ENCODE measurements at places on chromosomes 1 and 21.

- no peak for DNase-seq
Measured at GRCh38 chr1:64594446-64594845, 124.5 kb downstream of the CACHD1 start.

GRCh38 chr1:30419831-30420230, 303.6 kb downstream of the MATN1 start:
- no peak for DNase-seq

DNA sequence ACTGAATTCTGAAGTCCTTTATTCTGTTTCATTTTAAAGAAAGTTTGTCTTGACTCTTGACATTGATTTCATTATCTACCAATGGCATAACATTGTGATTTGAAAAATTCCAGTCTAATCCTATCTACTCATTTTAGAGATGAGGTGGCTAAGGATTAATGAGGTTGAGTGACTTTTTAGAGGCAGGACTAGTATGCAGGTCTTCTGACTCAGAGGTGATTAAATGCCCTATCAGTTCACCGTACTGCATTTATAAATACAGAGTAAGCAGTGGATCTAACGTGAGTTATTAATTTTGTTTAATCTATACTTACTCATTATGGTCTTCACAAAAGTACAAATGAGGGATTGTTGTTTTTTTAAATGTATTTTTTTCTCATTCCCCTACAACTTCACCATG, 277.6 kb downstream of the PTBP2 start:
- no peak for DNase-seq

GRCh38 chr1:94522304-94522703, 19.3 kb downstream of the F3 start:
- DNase-seq, result no peak

DNA sequence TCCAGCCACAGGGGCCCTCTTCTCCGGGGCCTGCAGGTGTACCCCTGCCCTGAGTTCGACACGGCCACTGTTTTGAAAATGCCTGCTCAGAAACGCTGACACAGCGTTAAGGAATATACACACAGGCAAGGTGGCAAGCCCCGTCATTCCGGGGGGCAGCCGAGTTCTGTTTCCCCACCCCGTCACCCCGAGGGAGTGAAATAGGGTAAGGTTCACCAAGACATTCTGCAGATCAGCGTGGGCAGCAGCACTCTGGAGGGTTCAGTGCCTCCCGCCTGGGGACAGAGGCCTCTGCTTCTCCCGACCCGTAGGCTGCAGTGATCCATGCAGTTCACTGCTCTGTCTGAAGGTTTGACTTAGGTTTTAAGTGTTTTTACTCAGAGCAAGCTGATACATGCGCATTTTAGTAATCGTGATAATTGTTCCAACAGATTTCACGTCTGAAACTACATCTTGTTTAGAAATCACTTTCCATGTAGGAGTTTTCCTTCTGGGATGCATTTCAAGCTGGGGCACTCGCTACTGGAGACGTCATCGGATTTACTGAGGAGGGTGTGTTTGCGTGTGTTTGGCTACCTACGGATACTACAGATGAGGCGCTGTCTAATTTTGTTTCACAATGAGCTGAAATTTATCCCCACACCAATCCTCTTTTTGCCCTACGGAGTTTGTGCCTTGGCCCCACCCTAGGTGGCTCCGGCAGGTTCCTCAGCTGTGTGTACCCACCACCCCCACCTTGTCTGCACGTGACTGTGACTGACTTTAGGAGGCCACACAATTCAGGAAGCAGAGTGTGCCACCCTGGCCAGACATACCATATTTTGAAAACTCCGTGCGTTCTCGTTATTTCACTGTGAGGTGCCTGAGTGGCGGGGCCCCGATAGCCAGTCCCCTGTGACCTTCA, 63.5 kb downstream of the AGPAT3 start:
- DNase-seq, result no peak

DNA sequence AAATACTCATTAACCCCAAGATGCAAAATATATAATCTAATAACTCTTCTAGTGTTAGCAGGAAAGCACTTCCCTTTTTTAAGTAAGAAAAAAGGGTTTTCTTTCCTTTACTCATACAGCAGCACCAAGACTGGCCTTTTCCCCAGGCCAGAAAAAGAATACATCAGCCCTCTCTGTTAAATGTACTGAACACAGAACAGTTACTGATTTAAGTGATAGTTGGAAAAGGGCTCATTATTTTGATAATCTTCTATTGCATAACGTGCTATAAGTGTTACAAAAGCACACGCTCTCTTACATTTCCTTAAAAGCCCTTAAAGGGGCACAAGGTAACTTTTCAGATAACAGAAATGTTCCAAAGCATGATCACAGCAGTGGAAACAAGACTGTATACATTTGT, 142.9 kb downstream of the TIAM1 start:
- DNase-seq, result no peak

GRCh38 chr1:233599542-233600073, 14.3 kb upstream of the KCNK1 start:
- DNase-seq, result no peak

DNA sequence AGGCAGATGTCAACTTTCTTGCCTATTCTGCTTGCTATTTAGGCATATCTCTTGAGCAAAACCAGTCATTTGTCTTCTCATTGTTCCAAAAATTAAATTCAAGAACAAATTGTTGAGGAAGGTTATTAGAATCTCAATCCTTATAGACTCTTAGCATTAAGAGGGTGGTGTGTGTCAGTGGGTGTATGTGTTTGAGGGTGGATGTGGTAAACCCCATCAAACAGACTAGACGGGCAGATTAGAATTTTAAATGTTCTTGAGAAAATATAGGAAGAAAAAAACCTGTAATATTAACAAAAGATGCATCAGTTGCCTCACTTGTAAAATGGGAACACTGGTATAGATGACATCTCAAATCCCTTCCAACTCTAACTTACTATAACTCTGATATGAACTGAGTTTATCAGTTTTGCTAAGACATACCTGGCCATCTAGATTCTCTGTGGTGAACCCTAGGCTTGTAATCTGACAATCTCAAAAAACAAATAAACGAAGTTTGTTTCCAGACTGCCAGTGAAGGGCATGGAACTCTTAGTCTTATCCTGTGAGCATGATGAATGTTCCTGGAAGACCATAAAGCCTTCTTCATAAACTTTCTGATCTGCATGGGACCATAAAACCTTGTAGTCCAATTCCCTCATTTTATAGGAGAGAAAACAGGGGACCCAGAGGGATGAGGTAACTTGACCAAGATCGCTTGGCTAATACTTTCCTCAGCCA, 176.3 kb upstream of the SGIP1 start:
- DNase-seq, result no peak

GRCh38 chr1:11054181-11054580, 5.6 kb downstream of the SRM start:
- DNase-seq, result no peak

- DNase-seq, result no peak
Measured at GRCh38 chr1:10057796-10058195, 25.0 kb downstream of the UBE4B start.

GRCh38 chr21:34830386-34831170, 161.8 kb downstream of the CLIC6 start:
- DNase-seq, result no peak

GRCh38 chr1:23865543-23865930, 2.6 kb downstream of the FUCA1 start:
- DNase-seq, result no peak

DNA sequence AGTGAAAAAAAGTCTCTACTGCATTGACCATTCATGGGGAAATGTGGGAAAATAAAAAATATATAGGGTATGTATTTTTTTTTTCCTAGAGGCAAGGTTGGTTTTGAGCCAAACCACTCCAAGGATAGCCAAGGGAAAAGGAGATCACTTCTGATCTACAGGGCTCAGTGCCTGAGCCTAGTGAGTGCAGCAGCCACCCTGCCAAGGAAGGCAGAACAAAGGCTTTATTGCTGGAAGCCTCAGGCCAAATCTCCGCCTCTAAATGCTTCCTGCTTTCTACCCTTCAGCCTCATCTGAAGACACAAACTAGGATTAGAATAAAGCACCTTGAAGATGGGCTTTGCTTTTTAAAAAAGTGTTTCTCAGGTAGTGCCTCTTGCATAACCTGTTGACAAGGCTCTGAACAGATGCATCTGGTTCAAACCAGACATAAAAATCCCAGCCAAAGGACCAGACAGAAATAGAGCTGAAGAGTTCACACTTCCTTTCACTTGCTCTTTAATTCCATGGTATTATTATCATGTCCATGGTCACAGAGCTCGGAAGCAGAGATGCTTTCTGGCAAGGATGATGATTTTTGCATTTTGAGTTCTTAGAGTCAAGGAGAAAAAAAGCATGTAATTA, 10.5 kb downstream of the C1orf115 start:
- DNase-seq, result no peak

DNA sequence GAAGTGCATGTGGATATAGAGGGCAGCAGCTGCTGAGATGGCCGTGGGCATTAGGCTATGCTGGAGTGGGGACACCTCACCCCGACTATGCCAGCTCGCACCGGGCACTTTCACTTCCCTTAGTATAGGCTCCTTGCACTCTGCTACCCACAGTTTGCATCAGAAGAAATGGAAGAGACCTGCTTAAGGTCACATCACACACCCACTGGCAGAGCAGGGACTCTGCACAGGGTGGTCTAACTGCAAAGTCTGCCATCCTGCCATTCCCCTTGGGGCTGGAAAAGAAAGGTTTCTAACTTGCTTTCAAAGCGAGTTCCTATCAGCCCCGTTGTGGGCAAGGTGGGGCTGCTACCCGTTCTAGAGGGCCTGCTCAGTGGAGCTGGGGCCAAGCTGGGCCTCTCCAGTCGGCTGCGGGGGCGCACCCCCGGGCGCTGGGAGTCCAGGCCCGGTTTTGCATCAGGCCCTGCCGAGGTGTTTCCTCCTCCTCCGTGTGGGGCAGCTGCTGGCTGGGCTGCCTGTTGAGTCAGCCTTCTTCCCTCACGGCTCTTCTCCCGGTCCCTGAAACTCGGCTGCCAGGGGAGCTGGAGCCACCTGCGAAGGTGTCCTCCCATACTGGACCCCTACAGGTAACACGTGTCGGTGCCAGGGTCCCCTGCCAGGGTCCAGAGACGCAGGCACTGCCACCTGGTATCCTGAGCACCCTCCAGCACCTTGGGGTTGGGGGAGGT, at the start of gene SYTL1:
Gene SYTL1 (plus strand): TSS at position 498 of the 728 bp plus-strand sequence. CDS start 3,313 bp downstream, outside the sequence.
- peak; percentile 42 for DNase-seq

DNA sequence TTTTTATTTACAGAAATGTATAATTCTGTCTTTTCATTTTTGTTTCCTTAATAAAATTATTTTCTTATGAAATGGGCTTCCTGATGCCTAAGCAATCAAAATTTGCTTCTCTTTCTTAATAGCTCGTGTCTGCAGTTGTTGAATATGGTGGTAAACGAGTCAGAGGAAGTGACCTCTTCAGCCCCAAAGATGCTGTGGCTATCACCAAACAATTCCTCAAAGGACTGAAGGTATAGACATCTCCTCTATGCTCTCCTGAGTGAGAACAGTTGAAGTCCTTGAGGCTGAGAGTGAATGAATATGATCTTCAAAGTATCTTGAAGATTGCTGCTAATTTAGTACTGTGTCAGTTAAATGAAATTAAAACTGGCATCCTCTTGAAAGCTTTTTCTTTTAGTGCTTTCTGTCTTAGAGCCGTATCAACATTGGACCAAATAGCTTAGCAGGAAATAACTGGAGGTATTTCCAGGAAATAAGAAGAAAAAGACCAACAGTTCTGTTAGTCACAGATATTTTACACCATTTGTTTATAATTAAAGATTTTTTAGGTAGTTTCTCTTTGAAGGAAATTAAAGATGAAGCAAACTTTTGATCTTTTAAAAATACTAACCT, 24.7 kb downstream of the VPS45 start:
- no peak for DNase-seq

DNA sequence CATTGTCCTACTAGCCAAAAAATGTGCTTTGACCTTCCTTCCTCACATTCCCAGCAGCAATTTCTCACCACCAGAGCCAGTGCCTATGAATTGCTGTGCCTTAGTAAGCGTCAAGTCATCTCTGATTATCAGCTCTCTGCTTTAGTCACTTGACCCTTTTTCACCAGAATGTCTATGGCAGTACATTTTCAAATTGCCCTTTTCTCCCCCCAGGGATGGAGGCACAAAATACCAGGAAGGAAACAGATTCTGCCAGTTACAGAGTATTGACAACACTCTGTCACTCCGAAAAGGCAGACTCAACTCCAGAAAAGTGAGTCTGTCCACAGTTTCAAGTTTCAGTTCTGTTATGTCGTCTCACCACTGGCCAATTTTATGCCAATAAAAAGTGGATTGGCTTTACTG, 167.4 kb downstream of the TNFSF18 start:
- no peak for DNase-seq

DNA sequence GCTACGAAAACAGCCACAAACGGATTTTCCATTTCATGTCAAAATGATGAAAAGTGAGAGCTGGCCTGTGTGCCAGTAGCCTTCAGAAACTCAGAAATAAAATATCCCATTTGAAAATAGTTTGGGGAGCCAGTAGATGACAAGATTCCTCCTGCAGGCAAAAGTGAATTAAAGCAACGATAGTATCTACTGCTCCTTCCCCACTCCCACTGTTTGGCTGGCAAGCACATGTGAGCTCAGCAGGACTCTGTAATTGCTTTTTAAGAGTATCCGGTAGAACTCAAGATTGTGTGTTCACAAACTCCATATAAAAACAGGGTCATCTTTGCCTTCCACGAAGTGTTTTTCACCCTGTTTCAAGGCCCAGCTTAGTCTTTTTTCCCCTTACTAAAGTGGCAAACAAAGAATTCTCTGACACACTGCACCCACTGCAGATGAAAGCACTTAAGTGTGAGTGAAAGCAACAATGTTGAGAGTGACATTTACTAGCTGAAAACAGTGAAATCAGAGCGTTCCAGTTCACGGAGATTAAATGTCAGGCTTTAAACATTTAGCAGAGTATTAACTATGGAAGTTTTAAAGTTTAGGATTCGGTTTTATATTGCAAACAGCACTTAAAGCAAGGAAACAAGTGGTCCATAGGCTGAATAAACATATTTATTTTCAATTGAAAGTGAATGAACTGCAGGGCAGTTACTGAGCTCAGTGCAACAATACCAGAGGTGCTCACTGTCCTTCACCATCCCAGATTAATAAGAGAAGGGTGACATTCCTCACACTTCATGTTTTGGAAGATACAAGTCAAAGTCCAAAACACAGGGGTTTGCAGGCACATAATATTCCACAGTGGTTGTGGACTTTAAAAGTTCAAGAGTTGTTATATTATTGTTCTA, 70.0 kb downstream of the ALG14 start:
- no peak for DNase-seq

- no peak for DNase-seq
Measured at GRCh38 chr1:243712941-243713340, 137.1 kb downstream of the AKT3 start.

DNA sequence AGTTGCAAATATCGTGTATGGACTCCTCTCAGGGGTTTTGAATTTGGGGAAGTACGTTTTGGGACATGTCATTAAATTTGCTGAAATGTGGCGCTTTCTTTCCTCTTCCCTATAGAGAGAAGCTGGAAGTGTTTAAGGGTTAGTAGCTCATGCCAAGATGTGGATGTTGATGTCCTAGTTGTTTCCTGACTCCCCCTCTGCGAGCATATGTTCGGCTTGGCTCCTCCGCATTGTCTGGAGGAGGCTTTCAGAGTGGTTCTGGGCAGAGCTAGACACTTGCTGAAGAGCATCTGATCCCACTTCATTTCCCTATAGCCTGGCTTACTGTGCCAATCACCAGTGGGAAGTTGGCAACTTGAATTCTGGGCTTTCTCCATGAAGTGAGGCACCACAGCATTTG, 347.4 kb upstream of the B3GALT2 start:
- DNase-seq, result no peak
